ENCODE measurements at places on chromosomes 1 and 21.
A peak's percentile ranks its signal among the peaks of the same experiment; 100 is the strongest.

DNA sequence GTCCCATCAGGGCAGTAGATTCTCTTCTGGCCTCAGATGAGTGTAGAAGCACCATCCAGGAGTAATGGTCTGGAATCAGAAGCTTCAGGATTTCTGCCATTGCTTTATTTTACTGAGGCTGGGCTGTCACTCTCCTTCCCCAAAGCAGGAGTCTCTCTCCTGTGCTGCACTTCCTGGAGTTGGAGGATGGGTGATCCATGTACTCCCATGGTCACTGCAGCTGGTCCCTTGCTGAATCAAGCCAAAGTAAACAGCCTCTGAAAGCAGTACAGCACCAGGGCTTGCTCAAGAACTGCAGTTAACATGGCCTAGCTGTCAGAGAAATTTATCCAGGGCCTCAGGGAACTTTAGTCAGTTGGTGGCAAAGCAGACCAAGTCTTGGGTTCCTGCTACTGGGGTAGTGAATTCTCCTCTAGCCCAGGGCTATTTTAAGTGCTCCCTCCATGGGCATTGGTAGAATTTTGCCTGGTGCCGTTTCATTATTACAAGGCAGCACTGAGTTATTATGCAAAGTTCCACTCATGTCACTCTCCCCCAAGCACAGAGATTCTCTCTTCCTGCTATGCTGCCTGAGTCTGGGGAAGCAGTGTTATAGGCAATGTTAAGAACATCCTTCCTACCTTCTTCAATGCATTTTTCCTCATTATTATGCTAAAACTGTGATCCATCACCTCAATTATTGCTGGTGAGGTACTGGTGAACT lies 29.5 kb downstream of the DRAM2 start:
- no peak for DNase-seq

GRCh38 chr1:38915352-38915948 lies 26.2 kb downstream of the RHBDL2 start:
- no peak for DNase-seq

- no peak for DNase-seq
Observed at GRCh38 chr1:167223144-167224103, 2.7 kb downstream of the POU2F1 start.

DNA sequence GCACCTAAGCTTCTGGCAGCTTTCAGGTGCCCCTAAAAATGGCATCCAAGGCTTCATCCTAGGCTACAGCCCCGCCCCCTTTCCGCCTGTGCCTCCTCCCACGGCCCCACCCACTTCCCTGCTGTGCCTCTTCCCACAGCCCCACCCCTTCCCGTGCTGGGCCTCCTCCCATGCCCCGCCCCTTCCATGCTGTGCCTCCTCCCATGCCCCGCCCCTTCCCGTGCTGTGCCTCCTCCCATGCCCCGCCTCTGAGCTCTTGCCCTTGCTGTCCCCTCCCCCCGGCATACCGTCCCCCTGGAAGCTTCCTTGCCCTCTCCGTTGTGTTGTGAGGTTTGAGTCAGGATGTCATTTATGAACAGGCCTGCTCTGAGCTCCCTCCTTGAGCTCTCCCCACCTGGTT lies 228.5 kb upstream of the AJAP1 start:
- no peak for DNase-seq

GRCh38 chr1:71080739-71081696 lies at the start of gene ZRANB2:
ZRANB2 (minus strand) TSS chr1:71081035; CDS start chr1:71080995, 40 bp downstream.
- peak; percentile 87 for DNase-seq

GRCh38 chr1:42957229-42957879 lies 1.3 kb downstream of the SLC2A1 start:
- no peak for DNase-seq

DNA sequence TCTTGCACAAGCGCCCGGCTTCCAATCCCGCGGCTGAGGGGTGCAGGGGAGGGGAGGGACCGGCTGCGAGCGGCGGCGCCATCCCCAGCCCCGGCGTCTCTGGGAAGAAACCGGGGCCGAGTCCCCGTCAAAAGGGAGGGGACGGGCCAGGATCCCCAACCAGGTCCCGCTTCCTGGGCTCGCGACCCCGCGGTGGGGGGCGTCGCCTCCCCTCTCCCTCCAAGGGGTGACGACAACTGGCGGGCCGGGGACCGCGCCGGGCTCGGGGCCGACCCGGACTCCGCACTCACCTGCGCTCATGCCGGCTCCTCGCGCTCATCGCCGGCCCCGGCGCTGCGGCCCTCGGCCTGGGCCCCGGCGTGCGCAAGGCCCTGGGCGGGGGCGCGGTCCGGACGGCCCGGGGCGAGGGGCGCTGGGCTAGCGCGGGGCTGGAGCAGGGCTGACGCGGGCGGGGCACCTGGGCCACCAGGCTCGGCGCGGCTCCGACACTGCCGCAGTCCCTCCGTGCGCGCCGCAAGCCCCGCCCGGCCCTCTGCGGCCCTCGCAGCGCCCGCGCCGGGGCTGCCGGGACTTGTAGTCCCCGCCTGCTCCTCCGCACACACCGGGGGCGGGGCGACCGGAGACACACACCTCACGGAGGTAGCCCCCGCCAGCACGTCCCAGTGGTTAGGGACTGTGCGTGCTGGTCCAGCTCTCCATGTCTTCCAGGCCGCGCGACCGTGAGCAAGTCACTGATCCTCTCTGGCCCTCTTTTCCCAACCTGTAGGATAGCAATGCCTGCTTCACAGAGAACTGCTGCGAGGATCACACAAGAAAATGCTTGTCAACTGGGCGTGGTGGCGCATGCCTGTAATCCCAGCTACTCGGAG lies at the start of gene ATP13A2:
ATP13A2 (minus strand) TSS at position 490 of the 869 bp plus-strand sequence; CDS start at position 300, 190 bp downstream.
- peak; percentile 81 for DNase-seq

- DNase-seq = no peak
Observed at GRCh38 chr1:205226868-205227583, 720 bp upstream of the TMCC2 start.

DNA sequence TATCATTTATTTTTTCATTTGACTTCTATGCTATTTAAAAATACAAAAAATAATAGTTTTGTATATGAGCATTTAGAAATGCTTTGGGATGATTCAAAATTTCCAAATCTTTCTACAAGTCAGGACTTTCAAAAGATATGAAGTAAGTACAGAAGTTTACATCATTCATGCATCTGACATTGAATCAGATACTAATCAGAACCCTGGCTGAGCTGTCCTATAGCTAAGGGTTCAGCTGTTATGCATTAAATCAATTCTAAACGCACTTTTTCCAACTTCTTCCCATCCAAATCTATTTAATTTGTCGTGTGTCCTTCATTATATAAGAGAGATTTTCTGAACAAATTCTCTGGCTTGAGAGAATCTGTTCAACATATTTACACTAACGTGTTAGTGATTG lies 779.4 kb downstream of the LTN1 start:
- DNase-seq = no peak

DNA sequence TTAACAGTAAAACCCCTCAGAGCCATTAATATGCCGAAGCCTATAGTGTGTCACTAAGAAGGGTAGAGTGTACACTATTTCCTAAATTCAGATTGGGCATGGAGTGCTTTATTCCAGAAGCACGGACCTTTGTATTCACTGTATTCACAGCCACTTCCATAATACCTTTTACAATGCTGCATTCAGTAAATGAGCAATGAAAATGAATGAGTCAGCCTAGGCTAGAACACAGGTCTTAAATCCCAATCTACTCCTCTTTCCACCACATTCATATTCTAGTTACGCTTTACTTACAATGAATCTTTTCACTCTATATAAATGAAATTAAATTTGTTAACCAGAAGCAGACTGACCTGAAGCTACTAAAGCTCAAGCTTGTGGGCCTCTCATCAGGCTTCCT lies 13.0 kb upstream of the GORAB start:
- DNase-seq = no peak

GRCh38 chr1:231817801-231818200 lies 191.2 kb downstream of the DISC1 start:
- DNase-seq = no peak

- peak; percentile 93 for DNase-seq
Observed at GRCh38 chr1:46133181-46133658, 791 bp upstream of the PIK3R3 start.

DNA sequence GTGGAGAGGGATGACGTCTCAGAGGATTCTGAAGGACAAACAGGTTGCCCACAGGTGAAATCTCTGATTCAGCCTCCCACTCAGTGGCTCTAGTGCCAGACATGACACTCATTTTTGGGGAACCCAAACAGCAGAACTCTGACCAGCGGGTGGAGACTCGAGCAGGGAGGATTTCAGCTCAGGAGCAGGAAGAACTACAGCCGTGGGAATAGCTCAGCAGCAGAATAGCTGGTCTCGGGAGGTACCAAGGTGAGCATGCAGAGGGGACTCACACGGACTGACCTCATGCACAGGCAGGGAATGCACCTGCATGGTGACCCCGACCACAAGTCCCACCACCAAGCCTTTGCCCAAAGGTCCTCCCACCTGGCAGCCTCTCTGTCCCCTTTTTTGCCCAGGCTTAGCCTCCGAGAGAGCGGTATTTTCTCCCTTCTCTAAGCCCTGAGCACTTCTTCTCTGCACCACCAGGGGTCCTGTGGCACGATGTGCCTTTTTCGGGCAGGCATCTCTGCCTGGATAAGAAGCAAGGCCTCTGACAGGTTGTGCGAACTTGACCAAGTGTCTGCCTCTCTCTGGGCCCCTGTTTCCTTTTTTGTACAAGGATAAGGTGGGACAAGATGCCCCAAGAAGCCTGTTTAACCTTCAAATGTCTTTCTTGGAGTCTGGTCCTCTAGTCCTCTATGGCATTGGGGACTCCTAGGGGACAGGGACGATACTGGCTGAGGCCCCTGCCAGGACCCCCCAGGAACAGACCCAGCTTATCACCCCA lies 8.8 kb upstream of the FGR start:
- no peak for DNase-seq

DNA sequence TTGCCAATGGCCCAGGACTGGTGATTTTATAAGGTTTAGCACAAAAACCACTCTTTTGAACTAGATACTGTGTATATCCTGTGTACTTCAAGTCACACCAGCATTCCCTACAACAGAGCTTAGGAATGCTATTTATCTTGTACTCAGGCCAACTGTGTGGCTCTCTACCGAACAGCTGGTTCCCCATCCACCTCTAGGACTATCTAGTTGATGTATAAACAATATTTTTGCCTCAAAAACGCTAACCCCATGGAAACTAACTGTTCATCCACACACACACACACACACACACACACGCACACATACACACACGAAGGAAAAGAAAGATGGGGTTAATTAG lies 28.7 kb upstream of the SLC45A3 start:
- DNase-seq = no peak

DNA sequence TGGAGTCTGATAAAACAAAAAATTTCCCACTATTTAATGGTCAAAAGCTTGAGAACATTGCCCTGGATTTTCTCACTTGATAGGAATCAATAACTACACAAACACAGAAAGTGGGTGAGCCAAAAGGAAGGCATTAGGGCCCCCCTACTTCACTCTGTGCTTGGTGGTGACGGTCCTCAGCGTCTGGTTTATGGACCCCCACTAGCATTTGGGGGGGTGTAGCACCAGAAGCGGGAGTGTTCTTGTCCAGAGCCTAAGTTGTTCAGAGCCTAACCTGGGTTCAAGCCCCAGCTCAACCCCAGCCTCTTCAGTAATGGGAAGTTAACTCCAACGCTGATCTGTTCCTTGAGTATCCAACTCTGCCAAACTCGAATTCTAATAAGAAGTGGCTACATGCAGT lies 33.1 kb downstream of the STPG1 start:
- DNase-seq = no peak

DNA sequence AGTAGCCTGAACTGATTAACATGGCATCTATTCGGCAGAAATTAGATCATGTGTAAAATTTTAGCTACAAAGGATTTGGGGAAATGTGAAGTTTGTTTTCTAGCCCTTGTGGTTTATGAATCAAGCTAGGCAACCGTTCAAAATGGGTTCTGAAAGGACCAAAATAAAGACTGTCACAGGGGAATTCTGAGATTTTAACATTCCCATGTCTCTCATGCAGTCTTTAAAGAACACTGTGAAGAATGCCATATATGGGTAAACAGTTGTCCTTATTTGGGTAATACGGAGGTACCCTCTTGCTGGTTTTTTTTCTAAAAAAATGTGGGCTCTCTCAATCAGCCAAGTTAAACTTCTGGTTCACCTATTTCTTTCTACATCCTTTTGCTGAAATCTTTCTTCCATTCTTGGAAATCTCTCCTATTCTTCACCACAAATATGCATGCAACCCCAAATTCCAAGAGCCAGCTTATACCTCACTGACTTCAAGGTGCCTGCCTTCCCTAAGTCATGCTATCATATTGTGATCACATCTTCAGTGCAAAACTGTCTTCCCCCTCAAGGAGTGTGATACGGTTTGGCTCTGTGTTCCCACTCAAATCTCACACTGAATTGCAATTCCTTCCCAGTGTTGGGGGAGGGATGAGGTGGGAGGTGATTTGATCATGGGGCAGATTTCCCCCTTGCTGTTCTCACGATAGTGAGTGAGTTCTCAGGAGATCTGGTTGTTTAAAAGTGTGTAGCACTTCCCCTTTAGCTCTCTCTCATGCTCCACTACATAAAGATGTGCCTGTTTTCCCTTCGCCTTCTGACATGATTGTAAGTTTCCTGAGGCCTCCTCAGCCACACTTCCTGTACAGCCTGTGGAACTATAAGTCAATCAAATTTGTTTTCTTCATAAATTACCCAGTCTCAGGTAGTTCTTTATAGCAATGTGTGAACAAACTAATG lies 308.7 kb downstream of the TTLL7 start:
- no peak for DNase-seq

DNA sequence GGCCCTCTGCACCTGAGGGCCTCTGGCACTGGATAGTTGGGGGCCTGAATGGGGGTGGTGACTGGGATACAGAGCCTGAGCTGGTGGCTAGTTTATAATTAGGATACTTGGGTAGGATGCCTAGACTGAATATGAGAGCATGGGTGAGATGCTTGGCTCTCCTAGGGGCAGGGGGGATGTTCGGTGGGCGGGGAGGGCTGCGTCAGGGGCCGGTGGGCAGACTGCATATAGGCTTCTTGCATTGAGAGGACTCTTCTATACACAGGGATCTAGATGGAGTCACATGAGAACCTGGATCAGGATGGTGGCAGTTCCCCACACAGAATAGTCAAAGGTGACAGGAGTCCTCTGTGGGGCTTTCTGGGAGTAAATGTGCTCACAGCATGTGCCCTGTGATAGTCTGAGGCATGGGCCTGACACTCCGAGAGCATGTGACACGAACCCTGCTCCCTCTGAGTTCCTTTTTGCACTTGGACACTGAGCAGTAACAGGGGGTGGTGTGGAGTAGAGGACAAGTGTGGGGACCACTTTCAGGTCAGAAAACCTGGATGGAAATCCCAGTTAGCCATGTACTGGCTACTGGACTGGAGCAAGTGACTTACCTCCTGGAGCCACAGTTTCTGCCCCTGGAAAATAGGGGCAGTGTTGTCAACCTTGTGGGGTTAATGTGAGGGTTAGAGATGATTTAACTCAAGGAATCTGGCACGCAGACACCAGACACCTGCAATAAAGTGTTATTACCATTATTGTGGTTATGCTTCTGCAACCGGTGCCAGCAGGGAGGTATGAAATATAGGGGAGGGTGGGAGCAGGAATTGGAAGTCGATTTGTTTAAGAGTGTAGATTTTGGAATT lies 2.2 kb downstream of the MAP7D1 start:
- no peak for DNase-seq

GRCh38 chr1:41500781-41501518 lies 16.5 kb upstream of the EDN2 start:
- no peak for DNase-seq

All from NCI-H2107 (cell line).